ENCODE measurements at places on chromosomes 2 and 18. TPM values are rescaled to one million over a fixed set of nuclear protein-coding genes. Genes with fewer than 3 reads are reported as not detected.

NDC80 gene
- 13.8 TPM for total RNA-seq

DNA sequence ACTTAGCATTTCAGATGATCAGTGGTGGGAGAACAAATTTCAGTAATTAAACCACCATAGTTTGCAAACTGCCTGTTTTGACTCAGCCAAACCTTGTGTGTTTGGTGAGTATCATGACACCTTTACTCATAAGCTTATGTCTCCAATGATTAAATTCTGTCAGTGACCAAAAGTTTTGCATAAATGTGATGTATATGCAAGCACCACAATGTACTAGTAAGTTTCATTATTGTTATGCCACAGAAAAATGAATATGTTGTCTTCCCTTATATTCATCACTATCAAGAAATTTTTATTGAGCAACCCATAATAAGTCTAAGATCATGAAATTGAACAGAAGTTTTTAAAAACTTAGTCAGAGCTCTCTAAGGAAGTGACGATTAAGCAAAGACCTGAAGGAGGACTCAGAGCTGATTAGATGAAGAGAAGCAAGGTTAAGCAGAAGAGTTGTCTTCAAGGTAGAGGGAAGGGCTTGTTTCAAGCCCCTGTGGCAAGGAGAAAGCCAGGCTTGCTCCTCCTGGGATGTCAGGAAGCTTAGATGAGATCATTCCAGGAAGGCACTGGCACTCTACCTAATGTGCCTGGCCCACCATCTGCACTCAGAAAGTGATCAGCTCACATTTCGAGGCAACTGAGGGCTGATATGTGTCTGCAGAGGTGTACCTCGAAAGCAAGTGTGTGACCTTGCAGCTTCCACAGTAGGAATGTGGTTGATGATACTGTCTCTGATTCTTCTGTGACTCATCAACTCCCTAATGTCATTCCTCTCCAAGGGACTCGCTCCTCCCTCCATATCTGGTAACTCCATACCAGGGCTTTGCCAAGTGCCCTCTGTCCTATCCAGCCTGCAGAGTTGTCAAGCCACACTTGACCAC is 54.7 kb downstream of the KCTD18 start:
- no peak for DNase-seq

DNA sequence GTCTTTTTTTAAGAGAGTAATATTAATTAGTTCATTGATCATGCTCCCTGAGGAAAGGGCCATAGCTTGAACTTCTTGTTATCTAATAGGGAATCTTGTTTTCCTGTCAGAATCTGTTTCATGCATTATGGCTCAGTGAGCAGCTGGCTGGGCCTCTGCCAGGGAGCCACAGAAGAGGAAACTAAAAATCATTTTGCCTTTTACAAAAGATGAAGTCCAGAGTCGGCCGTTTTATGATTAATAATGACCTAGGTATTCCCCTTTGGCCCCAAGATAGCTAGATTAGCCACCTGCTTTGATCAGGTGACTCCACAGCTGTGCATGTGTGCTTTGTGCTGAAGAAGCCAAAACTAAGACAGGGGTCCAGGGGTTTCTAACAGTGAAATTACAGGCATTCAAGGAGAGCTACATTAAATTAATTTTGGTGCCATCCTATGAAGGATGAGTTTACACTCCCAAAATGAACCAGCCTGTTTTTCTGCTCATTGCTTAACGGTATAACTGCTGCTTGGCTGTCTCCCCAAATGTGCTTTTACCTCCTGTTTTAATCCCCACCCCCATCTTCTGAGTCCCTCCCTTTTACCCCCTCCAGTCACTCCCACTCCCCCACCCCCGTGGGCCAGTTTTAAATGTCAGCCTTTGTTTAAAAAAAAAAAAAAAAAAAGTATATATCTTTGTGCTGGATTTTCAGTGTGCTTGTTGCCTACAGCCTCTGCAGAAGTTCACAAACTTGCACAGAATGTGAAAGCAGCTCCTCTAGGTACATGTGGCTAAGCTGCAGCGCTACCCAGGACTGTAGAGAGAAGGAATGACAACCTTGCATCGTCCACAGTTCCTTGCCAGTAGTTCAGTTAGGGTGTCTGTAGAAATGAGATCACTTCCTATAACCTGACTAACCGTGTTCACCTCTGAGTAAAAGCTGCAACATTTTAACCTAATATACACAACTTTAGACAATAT is 93.1 kb downstream of the CABLES1 start:
- no peak for DNase-seq

ACMSD gene
- total RNA-seq, result not detected

GRCh38 chr18:23521907-23522306 is 18.6 kb downstream of the RMC1 start:
- DNase-seq, result no peak

Measured in esophagus squamous epithelium (tissue), 5 donors.